Activated naive CD4-positive, alpha-beta T cell treated with anti-CD3 and anti-CD28 coated beads, Interleukin-2, amount 10 ng/mL, durations not matched to agents 7 days and 5 days (primary cell): ENCODE measurements at places on chromosomes 2 and 18.

GRCh38 chr2:7077660-7078267, 160.6 kb downstream of the RNF144A start:
- H3K4me1 ChIP-seq = no peaks in the 10 kb centered on the region
- no peak overlapping the region for H3K27ac ChIP-seq
- DNase-seq = no peak
- H3K27me3 ChIP-seq = no peaks in the 10 kb centered on the region
- no peak overlapping the region for H3K4me3 ChIP-seq

GRCh38 chr2:231737761-231738160, 29.4 kb downstream of the PTMA start:
- H3K4me1 ChIP-seq = no peaks in the 10 kb centered on the region
- DNase-seq = no peak
- H3K4me3 ChIP-seq = no peak overlapping the region
- peaks cover 6% of the 10 kb centered on the region for H3K36me3 ChIP-seq

DNA sequence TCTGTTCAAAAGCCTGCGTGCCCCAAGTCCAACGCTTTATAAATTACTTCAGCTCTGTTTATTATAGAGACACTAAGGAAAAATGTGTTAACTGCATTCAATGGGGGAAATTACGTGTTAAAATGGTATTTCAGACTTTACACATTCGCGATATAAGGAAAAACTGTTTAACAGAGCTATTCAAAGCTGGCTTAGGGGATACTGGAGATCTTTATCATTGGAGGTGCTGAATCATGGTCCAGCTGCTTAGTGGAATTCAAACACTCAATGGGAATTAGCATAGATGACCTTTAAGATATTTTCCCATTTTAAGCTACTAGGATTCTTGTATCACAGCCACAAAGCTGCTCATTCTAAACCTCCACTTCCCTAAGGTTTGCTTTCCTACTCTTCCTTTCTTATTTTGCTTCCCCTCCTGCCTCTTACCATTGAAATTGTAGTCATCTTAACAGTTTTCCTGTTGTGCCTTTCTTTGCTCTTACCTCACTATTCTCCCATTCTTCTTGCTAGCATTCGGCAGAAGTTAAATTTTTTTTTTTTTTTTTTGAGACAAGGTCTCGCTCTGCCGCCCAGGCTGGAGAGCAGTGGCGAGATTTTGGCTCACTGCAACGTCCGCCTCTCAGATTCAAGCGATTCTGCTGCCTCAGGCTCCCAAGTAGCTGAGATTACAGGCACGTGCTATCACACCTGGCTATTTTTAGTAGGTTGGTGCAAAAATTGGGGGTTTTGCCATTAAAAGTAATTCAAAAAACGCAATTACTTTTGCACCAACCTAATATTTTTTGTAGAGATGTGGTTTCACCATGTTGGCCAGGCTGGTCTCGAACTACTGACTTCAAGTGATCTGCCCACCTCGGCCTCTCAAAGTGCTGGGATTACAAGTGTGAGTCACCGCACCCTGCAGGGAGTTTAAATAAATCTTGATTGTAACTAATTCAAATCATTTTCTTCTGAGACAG, 6.5 kb downstream of the SULT6B1 start:
- no peaks in the 10 kb centered on the region for H3K36me3 ChIP-seq
- no peaks in the 10 kb centered on the region for H3K4me1 ChIP-seq
- DNase-seq = no peak
- H3K4me3 ChIP-seq = no peak overlapping the region
- H3K27ac ChIP-seq = no peak overlapping the region

GRCh38 chr2:200742426-200742825, 69.3 kb upstream of the BZW1 start:
- H3K36me3 ChIP-seq = no peaks in the 10 kb centered on the region
- no peak for DNase-seq
- H3K27ac ChIP-seq = no peak overlapping the region
- H3K27me3 ChIP-seq = peaks cover 41% of the 10 kb centered on the region
- no peaks in the 10 kb centered on the region for H3K4me1 ChIP-seq

GRCh38 chr2:579351-579886, 97.8 kb downstream of the TMEM18 start:
- H3K36me3 ChIP-seq = no peaks in the 10 kb centered on the region
- H3K4me1 ChIP-seq = no peaks in the 10 kb centered on the region
- no peak overlapping the region for H3K27ac ChIP-seq

GRCh38 chr2:72864500-72864899, 22.7 kb upstream of the SPR start:
- H3K36me3 ChIP-seq = no peaks in the 10 kb centered on the region
- H3K27ac ChIP-seq = no peak overlapping the region
- H3K4me3 ChIP-seq = no peak overlapping the region
- DNase-seq = no peak
- H3K4me1 ChIP-seq = peaks cover 10% of the 10 kb centered on the region

GRCh38 chr2:122096761-122097160, 341.3 kb downstream of the TSN start:
- no peak overlapping the region for H3K4me3 ChIP-seq
- H3K4me1 ChIP-seq = no peaks in the 10 kb centered on the region
- no peaks in the 10 kb centered on the region for H3K36me3 ChIP-seq
- no peak for DNase-seq

DNA sequence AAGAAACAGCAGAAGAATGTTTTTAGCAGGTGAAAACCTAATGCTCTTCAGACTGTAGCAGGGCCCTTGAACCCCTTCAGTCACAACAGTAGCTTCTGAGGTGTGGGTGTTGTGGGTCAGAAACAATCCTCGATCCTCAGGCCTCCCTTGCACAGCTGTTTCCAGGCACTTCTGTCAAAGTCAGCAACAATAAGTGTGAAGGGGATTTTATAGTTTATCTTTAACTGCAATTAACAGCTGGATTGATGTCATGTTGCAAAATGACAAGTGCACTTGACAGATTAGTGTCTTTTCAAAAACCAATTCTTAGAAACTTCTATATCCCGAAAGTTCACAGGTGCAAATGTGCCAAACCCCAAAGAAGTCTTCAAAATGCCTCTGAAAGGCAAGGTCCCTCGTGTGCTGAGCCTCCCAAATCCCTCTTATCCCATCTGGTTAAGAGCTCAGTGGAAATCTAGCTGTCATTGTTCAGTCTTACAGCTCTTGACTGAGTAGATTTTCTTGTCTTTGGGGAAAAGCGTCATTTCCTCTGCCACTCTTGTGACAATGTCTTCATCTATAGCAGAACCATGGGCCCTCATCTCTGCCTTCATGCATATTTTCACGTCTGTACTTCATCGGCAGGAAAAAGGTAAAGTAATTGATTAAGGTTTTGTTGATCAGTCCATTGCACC, 29.6 kb downstream of the M1AP start:
- H3K4me3 ChIP-seq = no peak overlapping the region
- H3K36me3 ChIP-seq = no peaks in the 10 kb centered on the region
- no peak overlapping the region for H3K27ac ChIP-seq
- H3K27me3 ChIP-seq = peaks cover 25% of the 10 kb centered on the region
- DNase-seq = no peak

GRCh38 chr2:70511971-70512729, 41.5 kb downstream of the TGFA start:
- no peaks in the 10 kb centered on the region for H3K36me3 ChIP-seq
- H3K4me1 ChIP-seq = peaks cover 7% of the 10 kb centered on the region
- DNase-seq = no peak

DNA sequence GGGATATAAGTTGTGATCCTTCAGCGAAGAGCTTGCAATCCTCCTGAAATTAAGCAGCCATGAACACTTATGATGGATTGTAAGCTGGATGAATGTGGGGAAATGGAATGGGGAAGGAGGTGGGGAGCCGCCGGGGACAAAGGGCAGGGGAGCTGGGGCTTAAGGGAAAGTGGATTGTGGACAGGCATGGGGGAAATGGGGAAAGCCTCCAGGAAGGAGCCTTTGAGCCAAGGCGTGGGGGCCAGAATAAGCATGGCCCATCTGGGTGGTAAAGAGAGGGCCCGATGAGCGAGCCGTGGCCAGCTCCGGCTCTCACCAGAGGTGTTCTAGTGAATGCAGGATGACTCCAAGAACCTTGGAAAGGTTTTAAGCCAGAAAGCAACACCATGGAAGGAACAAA, 124.0 kb downstream of the SMAD7 start:
- peaks cover 67% of the 10 kb centered on the region for H3K27me3 ChIP-seq
- H3K36me3 ChIP-seq = peaks cover 2% of the 10 kb centered on the region
- H3K27ac ChIP-seq = no peak overlapping the region
- DNase-seq = no peak

DNA sequence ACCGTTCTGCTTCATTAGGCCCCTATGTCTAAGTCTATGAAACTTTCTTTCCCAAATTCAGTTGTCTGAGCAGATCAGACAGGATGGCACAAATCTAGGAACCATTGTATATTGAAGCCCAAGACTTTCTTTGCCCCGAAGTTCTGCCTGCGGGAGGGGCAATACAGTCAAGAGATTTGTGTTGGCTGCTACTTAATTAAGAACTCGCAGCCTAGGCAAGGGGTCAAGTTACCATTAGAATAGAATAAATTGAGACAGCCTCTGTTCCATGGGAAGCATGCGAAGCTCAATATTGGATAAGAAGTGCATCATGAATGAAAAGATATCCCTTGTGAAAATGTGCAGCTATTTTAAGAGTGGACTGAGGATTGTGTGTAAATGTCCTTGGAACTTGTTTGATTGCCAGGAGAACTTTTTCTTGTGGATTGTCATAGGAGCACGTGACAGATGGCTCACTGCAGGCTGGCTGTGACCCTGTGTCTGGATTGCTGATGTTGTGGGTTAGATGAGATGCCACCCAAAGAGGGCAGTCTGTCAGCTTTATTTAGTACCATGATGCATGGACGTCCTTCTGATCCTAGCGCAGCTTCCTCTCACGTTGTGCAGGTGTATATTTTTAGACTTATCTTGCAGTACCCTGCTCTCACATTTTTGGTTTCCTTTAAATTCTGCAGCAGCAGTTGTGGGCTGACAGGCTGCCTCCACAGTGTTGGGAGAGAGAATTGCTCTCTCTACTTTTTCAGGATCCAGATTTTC, 30.9 kb downstream of the HAUS1 start:
- peaks cover 10% of the 10 kb centered on the region for H3K36me3 ChIP-seq
- peaks cover 10% of the 10 kb centered on the region for H3K4me1 ChIP-seq
- H3K27me3 ChIP-seq = no peaks in the 10 kb centered on the region

DNA sequence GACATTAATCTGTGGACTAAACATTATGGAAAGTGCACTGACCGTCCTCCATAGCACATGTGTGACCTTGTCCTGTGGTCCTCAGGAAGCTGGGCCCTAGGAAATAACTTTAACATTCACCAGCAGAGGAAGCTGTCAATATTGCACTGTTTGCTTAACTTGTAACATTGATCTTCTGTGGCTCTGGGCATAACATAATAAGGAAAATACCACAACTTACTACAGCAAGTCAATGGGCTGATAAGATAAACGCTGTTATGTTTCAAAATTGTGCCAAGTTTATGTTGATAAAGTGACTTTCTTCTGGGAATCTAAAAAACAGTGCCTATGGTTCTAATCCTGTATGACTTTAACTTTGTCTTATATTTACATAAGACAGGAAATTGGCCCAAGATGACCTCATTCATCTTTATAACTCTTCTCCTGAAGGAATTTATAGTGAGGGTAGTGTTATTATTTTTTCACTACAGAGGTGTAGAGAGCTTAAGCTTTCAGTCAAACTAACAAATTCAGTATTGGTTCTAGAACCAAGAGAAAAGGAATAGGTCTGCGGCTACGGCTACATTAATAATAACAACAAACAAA, 113.7 kb upstream of the MAP4K3 start:
- H3K27me3 ChIP-seq = peaks cover 4% of the 10 kb centered on the region
- H3K27ac ChIP-seq = no peak overlapping the region
- no peaks in the 10 kb centered on the region for H3K36me3 ChIP-seq
- no peaks in the 10 kb centered on the region for H3K4me1 ChIP-seq

- no peak overlapping the region for H3K27ac ChIP-seq
- DNase-seq = no peak
- no peak overlapping the region for H3K4me3 ChIP-seq
- H3K36me3 ChIP-seq = no peaks in the 10 kb centered on the region
These were observed 182.2 kb upstream of the CDH2 start for GRCh38 chr18:28359176-28359575.

DNA sequence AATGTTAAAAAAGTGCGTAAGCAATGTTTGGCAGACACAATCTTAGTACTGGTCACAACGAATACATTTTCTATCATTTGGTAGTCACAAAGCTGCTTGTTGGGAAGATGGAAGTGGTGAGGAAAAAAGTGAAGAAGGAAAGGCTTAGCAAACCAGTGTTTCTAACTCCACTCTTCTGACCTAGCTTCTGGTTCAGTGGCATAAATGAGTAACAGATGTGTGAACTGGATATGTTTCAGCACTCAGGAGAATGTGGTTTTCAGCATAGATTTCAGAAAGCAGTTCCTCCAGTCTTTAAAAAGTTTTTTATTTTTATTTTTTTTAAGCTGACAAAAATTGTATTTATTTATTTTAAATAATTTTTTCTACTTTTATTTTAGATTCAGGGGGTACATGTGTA, 357.1 kb downstream of the CPS1 start:
- no peak overlapping the region for H3K4me3 ChIP-seq
- H3K27ac ChIP-seq = no peak overlapping the region
- DNase-seq = no peak
- H3K36me3 ChIP-seq = no peaks in the 10 kb centered on the region
- H3K4me1 ChIP-seq = no peaks in the 10 kb centered on the region

GRCh38 chr18:75183524-75183923, 25.4 kb downstream of the PTGR3 start:
- no peak overlapping the region for H3K27ac ChIP-seq
- no peaks in the 10 kb centered on the region for H3K4me1 ChIP-seq
- no peak overlapping the region for H3K4me3 ChIP-seq
- no peaks in the 10 kb centered on the region for H3K27me3 ChIP-seq

DNA sequence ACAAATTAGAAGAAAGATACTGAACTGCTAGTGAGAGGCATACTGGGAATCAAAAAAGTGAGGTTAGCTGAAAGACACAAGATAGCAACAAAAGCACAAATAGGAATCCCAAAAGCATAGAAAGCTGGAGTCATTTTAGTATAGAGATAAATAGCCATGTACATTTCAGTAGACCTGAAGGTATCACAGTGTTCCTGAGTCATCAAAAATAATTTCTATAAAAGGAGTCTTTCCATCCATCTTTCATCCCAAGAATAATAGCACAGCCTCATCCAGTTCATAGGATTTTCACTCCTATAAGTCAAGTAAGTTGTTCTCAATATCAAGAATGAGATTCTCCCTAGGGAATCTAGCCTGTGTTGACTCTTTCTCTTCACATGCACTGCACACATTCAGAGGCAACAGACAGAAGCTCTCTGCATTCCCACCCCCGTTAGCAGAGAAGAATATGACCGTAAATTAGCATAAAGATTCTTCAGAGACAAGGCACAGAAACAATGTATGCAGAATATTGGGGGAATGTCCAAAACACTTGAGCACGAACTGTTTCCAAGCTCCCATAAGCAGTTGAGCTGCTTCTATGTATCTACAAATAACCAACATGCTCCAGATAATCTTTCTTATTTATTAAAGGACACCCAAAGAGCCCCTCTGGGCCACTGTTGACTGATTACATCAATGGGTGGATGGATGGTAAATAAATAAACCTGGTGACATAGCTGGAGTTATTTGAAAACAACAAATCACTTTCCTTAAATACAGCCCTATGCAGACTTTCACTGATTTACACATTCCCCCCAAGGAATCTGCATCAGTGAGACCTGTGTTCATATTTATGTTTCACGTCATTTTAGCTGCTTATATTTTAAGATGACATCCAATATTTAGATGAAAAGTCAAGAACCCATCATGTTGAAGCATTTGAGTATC, 174.5 kb upstream of the PKDCC start:
- H3K27me3 ChIP-seq = peaks cover 32% of the 10 kb centered on the region
- no peaks in the 10 kb centered on the region for H3K36me3 ChIP-seq
- DNase-seq = no peak
- H3K27ac ChIP-seq = no peak overlapping the region
- peaks cover 2% of the 10 kb centered on the region for H3K4me1 ChIP-seq
- H3K4me3 ChIP-seq = no peak overlapping the region

GRCh38 chr2:10457846-10458598, 9.9 kb upstream of the ODC1 start:
- peaks cover 6% of the 10 kb centered on the region for H3K4me1 ChIP-seq
- no peak overlapping the region for H3K4me3 ChIP-seq
- no peaks in the 10 kb centered on the region for H3K36me3 ChIP-seq
- peaks cover 65% of the 10 kb centered on the region for H3K27me3 ChIP-seq
